ENCODE measurements at places on chromosomes 7 and 10.
A peak's percentile ranks its signal among the peaks of the same experiment; 100 is the strongest.

DNA sequence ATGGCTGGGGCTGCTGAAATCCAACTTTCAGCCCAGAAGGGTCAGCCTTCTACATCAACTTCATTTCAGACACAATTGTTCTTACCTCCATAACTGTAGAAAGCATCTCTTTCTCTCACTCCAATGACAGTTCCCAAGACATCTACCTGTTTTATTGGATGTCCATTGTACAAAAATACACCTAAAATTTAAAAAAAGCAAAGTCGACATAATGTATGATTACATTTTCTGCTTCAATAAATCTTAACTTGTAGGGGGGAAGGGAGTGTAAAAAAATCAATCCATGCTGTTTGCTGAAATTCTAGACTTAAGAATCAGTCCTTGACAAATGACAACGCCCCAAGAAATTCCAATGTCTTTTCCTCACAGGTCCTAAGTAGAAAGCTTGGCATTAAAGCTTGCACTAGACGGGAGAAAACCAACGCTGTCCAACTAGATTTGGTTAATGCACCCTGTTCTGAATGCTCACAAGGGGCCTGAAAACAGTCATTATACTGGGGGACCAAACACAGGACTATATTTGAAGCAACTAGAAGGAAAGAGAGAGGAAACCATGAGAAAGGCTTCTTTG is 7.5 kb downstream of the STN1 start:
- DNase-seq: no peak

GRCh38 chr10:121154846-121155245 is 303.7 kb downstream of the WDR11 start:
- no peak for DNase-seq

DNA sequence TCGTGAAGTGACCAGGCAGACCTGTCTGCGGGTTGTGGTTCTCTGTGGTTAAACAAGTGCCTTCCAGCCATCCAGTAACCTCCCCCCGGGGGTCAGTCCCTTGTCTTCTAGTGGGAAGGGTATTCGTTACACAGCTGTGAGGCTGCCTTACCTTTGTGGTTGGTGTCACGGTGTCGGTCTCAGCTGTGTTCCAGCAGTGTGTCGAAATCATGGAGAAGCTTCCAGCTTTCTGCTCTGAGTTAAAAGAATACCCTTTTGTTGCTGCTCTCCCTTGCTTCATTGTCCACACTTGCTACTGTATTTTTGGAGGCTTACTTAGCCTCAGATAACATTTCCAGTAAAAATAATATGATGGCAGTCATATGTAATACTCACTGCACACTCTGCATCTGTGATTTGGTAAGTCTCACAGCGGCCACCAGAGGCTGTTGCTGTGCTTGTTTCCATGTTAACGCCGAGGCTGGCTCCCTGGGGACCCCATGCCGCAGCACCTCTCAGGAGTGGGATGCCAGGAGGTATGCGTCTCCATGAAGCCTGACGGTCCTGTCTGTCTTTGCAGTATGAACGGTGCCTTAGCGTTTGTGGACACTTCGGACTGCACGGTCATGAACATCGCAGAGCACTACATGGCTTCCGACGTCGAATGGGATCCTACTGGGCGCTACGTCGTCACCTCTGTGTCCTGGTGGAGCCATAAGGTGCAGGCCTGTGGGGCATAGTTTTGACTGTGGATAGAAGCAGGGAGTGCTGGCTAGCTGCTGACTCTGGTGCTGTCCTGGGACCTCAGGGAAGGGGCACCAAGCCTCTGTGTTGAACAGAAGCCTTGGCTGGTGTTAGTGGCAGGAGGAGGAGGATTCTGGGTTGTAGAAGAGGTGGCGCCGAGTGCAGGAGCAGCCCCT is 20.5 kb downstream of the EIF3B start:
- DNase-seq: no peak

DNA sequence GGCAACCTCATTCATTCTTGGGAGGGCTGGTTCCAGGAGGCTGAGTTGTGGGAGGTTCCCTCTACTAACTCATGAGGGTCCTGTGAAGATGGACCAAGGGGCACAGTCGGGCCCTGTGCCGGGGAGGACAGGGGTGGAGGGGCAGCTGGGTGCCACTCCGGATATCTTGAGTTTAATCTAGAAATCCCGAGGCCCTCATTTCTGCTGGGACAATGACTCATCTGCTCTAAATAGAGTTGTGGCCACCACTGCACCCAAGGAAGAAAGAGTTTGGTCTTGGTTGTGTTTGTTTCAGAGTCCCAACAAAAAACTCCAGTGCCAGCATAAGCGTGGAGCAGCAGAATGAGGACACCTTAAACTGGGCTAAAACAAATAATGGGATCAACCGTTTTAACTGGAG is 82.4 kb downstream of the EBF3 start:
- no peak for DNase-seq

DNA sequence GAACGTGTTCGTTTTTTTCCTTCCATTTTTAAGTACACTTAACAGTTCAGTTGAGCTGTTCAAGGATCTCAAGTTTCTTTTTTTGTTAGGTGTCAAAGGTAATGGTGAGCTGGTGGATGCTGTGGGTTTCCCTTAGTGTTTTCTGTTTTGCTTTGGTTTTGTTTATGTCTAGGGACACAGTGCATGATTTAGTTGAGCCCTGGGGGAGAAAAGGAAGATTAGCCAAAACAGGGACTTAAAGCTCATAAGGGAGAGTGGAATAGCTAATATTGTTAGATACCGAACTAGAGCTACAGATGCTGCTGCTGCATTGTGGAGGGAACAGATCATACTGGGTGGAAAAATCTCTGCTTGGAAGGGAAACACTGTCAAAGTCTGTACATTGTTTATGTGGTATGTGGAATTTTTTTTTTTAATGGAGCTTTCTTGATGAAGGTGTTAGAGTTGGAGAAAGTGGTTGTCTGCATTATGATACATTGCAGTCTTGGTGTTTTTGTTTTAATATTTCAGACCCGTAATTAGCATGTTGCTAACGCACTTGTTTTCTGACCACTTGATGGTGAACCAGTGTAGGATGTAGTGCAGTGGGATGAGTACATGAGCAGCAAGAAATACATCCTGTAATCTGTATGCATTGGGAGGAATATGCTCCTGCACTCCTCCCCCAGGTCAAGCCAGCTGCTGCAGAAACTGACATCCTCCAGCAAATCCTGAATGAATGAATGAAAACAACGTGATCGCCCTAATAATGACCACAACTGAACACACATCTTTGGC is 2.1 kb downstream of the GLCCI1 start:
- no peak for DNase-seq

GRCh38 chr10:71697938-71698709 is 21.5 kb downstream of the C10orf105 start:
- no peak for DNase-seq

- no peak for DNase-seq
Measured at GRCh38 chr7:31688372-31688771, 1.4 kb downstream of the PPP1R17 start.

- DNase-seq: no peak
Measured at GRCh38 chr7:8507566-8507965, 74.2 kb downstream of the NXPH1 start.

DNA sequence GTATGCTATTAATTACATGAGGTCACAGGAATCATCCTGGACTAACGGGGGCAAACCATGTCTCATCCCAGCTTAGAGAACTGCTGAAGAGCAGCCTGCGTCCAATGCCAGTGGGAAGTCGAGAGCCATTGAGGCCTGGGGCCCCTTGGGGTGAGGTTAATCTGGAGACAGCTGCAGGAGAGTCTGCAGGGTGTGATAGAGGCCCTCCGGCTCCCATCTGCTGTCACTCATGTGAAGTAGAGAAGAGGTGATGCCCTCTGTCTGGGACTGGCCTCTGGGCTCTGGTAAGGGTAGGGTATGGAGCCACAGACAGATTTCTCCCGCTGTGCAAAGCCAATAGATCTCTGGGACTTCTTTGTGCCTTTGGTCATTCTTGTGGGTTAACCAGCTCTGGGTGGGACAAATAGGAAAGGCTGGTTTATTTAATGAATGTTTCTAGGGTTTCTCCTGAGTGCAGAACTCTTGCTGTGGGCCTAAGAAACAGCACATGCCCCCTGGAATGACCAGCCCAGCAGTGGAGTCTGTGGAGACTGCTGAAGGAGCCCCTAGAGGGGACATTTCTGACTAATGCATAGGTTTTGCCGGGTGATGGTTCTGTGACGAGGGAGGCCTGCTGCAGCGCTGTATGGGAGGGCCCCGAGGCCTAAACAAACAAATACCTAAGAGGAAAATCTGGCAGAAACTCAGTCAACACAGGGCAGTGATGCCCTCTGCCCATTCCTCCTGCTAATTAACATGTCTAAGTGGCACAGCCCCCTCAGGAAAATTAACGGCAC is 34.5 kb downstream of the CRHR2 start:
- DNase-seq: no peak

- DNase-seq: no peak
Measured at GRCh38 chr7:132501956-132502355, 74.3 kb downstream of the PLXNA4 start.

DNA sequence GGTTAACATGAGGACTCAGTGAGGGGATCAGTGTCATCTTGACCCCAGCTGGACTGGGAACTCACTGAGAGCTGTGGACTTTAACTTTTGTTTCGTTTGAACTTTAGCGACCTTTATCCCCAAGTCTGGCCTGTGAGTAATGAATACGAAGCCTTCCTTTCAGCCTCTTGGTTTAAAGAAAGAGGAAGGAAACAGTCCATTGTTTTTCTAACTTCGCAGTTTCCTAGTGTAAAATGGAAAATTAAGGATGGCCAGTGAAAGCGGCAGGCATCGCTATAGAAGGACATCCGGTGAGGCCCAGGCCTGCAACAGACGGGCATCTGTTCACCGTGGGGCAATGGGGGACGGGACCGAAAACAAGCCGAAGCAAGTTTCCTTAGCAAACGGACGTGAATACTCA is 44.1 kb upstream of the ADO start:
- peak; percentile 17 for DNase-seq

DNA sequence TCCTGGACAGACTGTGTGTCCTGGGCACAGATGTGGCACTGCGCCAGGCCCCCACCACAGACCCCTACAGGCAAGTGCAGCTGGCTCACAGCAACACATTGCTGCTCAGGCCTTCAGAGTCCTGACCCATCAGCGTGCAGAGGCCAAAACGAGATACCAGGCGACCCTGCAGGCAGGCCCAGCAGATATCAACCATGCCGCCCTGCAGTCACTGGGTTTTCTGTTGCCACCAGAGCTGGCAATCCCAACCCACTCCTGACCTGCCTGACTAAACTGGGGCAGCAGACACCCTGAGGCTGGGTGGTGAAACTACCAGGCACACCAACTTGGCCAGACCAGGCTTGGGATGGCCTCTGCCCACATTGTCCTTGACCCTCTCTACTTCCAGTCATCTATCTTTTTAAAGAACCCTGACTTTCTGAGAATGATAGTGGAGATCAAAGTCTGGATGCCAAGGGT is 20.3 kb downstream of the ZCCHC24 start:
- DNase-seq: no peak

DNA sequence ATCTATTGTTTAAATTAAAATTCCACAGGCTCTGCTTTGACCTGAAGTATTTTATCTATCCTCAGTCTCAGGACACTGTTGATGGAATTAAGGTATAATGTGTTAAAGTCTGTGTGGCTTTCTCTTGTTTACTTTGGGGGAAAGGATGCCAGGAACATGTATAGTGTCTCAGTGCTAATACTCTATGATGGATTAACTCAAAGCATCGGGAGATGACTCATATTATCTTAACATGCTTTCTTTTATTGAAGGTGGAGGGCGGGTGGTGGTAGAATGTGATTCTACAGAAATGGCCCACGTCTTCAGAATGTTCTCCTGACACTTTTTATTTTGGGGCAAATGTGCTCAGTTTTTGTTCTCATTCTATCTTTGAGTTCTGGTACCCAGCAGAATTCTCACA is 189.0 kb downstream of the ANKRD30A start:
- no peak for DNase-seq

DNA sequence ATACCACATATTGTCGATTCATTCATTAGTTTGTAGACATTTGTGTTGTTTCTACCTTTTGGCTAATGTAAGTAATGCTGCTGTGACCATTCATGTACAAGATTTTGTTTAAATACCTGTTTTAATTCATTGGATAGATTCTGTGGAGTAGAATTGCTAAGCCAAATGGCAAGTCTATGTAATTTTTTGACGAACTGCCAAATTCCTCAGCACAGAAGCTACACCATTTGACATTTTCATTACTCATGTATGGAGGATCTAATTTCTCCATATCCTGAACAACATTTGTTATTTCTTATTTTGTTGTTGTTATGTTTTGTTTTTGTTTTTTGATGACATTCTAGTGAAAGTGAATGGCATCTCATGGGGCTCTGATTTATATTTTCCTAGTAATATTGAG is 1351.3 kb upstream of the SORCS1 start:
- DNase-seq: no peak

Data from GDM1 (cell line).